KBM-7 (cell line): ENCODE measurements at places on chromosomes 1 and 21.

- no peak for DNase-seq
These were observed 6.6 kb downstream of the PADI2 start for GRCh38 chr1:17112496-17113236.

DNA sequence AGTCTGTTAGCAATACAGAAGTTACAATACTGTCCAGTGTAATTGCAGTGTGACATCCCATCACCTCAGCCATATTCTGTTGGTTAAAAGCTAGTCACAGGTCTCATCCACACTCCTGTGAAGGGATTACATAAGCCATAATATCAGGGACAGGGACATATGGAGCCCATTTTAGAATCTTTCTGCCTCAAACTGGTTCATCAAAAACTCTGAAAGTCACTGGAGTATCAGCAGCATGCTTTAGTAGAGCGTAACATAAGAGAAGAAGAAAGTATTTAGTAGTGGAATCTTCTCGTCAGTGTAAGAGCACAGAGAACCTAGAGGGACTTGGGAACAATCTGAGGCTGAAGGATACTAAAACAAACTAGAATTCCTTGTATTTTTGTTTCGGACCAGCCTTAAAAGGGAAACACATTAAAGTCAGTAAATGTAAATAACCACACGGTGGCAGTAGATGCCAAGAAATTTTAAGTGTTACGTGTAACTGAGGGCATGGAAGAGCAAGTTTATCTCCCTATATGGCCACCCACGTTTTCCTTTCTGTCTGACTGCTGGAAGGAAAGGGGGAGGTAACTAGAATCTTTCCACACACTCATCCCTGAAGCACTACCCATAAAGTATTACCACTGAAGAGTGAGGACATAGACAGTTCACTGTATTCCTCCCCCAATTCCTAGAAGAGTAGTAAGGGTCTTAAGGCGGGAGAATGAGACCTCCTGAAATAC is 41.6 kb upstream of the AGL start:
- peak; percentile 89 for DNase-seq

DNA sequence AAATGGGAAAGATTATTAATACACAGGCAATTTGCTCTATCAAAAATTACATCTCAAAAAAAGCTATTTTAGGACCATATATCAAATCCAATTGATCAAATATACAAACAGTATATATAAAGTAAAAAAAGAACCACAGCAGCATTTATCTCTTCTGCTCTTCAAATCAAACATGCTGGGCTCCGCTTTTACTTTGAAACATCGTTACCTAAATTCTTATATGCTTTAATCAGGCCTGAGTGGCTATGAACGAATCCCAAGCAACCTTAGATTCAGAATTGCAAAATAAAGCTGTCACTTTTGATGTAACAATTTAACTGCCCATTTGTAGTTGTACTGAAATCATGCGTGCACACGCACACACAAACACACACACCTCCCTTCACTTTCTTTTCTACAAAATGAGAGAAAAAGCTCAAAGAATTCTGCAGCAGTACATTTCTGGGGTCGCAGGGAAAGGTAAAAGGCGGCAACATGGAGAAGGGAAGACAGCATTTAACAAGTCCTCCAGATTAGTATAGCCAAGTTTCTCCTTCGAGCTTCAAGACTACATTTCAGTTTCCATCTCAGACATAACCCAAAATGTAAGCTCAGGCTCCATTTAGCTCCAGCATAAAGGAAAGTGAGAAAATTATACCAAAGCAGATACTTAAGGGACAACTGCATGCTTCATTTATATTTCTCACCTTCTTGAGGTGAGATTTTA is 92.2 kb upstream of the TTC39A start:
- no peak for DNase-seq

DNA sequence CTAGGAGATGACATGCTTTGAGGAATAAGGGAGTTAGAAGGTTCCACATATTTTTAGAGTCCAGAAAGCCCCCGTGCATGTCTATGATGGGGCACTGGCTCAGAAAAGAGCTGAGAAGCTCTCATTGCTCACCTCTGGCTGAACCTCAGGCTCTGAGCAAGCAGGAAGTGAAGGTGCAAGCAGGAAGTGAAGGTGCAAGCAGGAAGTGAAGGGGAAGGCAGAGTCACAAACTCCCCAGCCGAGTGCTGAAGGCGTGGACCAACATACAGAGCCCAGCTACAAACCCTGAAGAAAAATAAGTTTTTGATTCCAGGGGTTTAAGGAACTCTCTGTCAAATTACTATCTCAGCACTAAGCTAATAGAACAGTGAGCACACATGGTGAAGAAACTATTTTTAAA is 7.0 kb downstream of the KRTAP10-8 start:
- no peak for DNase-seq

DNA sequence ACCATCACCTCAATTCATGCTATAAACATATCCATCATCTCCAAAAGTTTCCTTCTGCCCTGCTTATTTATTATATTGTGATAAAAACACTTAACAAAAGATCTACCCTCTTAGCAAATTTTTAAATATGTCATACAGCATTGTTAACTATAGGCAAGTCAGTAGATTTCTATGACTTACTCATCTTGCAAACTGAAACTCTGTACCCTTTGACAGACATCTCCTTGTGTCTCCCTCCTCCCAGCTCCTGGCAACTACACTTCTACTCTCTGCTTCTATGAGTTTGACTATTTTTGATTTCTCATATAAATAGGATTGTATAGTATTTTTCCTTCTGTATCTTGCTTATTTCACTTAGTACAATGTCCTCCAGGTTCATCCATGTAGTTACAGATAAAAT is 174.8 kb downstream of the TNFSF18 start:
- no peak for DNase-seq

DNA sequence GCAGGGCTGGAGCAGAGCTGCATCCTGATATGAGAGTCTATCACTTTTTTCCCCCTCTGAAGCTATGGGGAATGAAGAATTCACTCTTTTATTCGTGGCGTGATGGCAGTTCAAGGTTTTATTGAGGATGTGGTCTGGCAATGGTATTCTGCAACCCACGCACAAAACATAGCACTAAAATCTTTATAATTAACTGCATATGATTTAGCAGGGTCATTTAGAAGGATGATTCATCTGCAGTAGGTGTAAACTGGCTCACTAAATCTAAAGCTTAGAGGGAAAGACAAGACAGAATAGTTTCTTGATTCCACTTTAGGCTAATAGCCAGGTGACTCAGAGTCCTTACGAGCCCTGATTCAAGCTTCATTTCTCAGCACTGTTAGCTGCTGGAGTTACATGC is 25.0 kb upstream of the CHRM3 start:
- peak; percentile 34 for DNase-seq

- DNase-seq, result no peak
These were observed 48.4 kb upstream of the HOOK1 start for GRCh38 chr1:59766227-59766855.

- no peak for DNase-seq
These were observed 7.1 kb downstream of the SLC66A1 start for GRCh38 chr1:19319196-19319595.

DNA sequence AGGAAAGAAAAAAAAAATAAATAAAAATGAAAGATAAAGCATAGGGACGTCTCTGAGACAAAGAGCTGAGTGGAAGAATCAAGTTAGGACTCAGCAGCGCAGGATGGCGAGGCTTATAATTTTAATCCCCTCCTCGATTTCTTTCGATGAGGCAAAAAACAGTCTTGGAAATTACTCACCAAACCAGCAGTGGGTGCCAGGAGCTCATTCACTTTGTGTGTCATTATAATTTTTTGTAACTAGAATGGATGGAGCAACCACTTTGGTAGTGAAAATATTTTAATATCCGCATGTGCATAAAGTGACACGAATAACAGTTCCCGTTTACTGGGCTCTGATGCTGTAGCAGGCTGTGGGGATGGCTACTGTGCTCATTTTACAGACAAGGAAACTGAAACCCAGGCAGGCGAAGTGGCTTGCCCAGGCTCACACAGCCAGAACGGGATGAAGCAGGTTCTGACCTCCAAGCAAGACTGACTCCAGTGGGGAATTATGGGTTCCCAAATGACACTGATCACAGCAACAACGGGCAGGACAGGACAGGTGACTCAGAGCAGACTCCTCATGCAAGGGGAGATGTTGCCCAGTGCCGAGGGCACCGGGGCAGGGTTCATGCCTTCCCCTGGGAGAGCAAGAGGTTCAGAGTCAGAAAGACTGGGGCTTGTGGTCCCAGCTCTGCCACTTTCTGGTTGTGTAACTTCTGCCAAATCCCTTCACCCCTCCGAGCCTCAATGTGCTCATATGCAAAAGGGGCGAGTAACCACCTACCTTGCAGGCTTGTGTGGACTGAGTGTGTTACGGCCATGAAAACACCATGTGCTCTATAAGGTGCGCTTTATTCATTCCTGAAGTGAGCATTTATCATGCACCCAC is 63.6 kb downstream of the RUNX3 start:
- no peak for DNase-seq

- peak; percentile 0 for DNase-seq
These were observed 451.2 kb upstream of the ADGRL4 start for GRCh38 chr1:79457562-79458224.

DNA sequence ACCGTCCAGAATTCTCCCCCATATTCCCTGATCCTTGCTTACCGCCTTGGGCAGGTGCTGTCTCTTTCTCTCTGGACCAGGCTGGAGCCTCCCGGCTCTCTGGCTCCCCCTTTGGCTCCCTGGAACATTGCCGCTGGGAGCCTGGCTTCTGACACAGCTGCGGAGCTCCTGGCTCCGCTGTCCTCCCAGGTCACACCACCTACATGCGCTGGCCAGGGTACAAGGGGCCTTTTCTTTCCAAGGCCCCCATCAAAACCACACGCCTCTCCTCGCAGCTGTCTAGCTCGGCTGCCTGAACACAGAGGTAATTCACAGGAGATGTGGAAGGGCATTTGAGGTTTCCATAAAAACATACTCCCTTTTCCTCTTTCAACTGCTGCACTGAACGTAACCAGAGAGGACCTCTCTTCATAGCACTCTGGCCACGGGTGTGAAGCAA is 7.5 kb upstream of the ZNF648 start:
- peak; percentile 61 for DNase-seq

DNA sequence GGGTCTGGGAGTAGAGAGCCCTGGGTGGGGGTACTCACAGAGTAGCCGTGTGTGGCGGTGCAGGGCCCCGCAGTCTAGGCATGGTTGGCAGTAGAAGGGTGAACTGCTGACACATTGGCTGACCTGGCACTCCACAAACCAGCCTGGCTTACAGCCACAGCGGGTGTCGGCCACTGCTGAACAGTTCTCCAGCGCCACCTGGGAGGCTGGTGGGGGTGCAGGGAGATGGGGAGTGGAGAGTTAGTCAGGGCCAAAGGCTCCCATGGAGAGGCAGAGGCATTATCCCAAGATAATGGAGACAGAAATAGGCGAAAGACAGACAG is 1.5 kb downstream of the TNFRSF25 start:
- no peak for DNase-seq

- no peak for DNase-seq
These were observed 3.9 kb upstream of the KRTAP10-6 start for GRCh38 chr21:44596068-44596725.

DNA sequence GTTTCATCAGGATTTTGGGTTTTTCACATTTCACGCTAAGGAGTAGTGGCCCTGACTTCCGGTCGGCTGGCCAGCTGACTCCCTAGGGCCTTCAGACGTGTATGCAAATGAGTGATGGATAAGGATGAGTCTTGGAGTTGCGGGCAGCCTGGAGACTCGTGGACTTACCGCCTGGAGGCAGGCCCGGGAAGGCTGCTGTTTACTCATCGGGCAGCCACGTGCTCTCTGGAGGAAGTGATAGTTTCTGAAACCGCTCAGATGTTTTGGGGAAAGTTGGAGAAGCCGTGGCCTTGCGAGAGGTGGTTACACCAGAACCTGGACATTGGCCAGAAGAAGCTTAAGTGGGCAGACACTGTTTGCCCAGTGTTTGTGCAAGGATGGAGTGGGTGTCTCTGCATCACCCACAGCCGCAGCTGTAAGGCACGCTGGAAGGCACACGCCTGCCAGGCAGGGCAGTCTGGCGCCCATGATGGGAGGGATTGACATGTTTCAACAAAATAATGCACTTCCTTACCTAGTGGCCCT is 23.1 kb upstream of the TNFRSF1B start:
- DNase-seq, result peak; percentile 68

DNA sequence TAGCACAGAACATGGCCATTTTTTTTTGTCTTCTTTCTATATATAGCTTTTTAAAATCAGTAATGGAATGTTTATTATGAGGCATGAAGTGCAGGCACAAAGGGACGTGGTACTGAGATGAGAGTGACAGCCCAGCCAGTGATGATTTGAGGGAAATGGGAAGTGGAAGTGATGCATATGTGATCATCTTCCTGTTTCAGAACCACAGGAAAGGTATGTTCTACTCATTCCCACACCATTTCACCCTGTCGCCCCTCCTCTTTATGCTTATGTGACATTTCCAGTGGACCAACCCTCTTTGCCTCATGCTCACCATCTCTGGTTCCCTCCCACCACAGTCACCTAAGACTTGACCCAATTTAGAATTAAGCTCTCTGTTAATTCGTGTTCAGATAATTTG is 24.3 kb downstream of the PTGS2 start:
- DNase-seq, result peak; percentile 24

- no peak for DNase-seq
These were observed 58.5 kb upstream of the ACTL8 start for GRCh38 chr1:17696417-17697301.

DNA sequence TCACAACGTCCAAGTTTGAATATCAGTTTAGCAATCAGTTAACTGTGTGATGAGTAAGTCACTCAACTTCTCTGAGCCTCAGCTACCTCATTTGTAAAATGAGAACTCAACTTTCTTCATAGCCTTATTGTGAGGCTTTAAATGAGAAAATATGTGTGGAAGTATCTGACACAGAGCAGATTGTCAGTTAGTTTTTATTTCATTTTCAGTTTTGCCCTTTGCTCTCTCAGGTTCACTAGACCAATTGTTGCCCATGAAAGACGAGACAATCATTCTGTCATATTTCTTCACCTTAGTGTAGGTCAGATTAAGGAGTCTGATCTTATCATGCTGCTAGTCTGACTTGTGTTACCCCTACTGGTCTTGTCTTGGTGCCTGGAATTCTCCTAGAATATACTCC is 232.8 kb upstream of the PTBP2 start:
- DNase-seq, result no peak

DNA sequence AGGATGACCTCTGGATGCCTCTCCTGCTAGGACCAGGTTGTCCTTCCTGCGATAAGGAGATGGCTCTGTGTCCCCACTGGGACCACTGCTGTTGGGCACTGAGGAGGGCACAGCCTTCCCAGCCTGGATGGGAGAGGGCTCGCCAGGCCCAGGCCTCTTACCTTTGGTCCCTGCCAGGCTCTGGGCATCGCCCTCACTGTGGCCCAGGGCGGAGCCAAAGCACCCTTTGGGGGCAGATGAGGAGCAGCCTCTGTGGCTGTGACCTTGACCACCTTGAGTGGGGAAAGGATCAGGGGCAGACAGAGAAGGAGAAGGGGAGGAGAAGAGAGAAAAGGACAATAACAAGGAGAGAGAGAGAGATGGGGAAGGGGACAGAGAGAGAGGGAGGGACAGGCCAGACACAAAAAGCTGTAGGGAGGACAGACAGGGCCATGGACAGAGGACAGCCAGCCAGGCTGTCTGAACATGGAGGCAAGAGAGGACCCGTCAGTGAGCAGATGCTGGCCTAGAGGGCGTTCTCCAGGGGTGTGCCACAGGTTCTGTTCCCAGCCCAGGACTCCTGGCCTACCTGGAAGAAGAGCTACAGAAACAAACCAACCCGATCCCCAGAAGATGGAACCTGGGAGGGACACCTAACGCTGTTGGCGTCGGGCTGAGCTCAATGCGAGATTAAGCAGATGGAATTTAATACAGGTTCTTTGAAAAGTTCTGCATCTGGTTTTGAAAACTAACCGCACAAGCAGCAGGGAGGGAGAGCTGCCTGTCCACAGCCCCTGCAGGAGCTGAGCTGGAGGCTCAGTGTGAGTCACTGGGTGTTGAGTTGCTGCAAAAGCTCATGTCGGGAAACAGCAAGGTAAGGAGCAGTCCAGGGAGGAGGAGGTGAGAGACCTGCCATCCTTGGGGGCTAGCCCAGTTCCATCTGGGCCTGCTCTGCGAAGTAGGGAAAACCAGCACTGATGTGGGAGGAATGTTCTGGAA is 262.1 kb downstream of the PTPRU start:
- no peak for DNase-seq
